Testis (tissue), 5 donors: ENCODE measurements at places on chromosomes 13 and 19. TPM values are rescaled to one million over a fixed set of nuclear protein-coding genes. Genes with fewer than 3 reads are reported as not detected.

DNA sequence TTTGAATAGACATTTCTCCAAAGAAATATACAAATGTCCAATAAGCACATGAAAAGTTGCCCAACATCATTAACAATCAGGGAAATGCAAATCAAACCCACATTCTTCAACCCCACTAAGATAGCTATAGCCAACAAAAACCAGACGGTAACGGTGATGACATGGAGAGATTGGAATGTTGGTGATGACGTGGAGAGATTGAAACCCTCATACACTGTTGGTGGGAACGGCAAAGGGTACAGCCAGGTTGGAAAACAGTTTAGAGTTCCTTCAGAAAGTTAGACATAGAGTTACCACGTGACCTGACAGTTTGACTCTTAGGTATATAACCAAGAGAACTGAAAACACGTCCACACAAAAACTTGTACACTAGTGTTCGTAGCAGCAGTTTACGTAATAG is 48.1 kb downstream of the TNFRSF19 start:
- H3K4me1 ChIP-seq: no peaks in the 10 kb centered on the region
- no peak for DNase-seq
- H3K36me3 ChIP-seq: no peaks in the 10 kb centered on the region
- H3K4me3 ChIP-seq: no peak overlapping the region

Gene IL4I1
- 20.4 TPM for total RNA-seq

- H3K4me1 ChIP-seq: no peaks in the 10 kb centered on the region
- no peak for DNase-seq
- H3K4me3 ChIP-seq: no peak overlapping the region
- no peaks in the 10 kb centered on the region for H3K27me3 ChIP-seq
- no peaks in the 10 kb centered on the region for H3K36me3 ChIP-seq
Measured at GRCh38 chr19:11699931-11700794, 38.6 kb downstream of the ZNF823 start.

DNA sequence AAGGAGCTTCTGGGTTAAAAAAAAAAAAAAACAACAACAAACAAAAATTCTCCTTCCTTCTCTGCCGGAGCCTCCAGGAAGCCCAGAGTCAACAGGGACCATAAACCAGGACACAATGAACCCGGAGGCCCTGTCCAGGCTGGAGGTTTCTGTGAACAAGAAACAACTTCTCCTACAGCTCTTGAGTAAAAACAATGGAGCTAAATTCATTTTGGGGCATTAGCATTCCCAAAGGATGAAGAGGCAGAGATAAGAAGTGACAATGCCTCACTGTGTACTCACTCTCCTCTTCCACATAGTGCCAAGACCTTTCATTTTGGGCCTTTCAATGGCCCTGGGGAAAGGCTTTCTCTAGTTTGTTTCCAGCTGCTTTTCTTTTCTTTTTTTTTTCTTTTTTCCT is 9.0 kb downstream of the RHPN2 start:
- H3K4me1 ChIP-seq: no peaks in the 10 kb centered on the region
- peak overlapping the region; percentile 14 for H3K27ac ChIP-seq
- no peaks in the 10 kb centered on the region for H3K27me3 ChIP-seq
- no peak for DNase-seq
- H3K4me3 ChIP-seq: no peak overlapping the region

- peaks cover 5% of the 10 kb centered on the region for H3K4me1 ChIP-seq
- DNase-seq: peak; percentile 39
Measured at GRCh38 chr19:34254698-34255432, 511 bp downstream of the GARRE1 start.

Gene ZNF534
- total RNA-seq: 3.7 TPM
